Suppressor macrophage treated with lipopolysaccharide for 4 hours (primary cell): ENCODE measurements at places on chromosomes 6 and 20.

GRCh38 chr6:124986164-124986563, 23.9 kb downstream of the RNF217 start:
- no peak for DNase-seq

DNA sequence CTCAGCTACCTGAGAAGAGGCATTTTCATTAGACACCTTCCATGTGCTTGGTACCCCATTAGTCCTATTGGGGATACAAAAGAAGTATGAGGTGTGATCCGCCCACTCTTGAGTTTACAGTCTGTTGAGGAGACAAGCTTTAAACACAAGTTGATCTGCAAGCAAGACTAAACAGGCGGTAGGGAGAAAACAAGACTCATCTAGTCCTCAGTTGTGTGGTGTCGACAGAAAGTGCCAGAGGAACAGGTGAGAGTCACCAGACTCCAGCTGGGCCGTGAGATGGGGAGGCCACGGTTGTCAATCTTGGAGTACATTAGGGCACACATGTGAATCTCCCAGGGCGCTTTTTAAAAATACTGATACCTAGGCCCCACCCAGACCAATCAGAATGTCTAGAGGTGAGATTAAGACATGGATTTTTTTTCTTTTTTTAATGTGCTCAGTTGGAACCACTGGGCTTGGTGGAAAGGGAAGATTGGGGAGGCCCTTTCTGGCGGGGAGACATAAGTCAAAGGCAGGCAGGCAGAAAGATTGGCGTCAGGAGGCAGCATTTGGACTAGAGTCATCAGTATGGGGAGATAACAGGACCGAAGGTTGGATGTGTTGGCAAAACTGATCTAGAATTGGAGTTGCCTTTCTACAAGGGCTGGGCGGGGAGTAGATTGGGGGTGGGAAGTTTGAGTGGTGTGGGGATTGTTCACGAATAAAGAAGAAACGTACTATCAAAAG, 10.4 kb downstream of the E2F3 start:
- no peak for DNase-seq

- DNase-seq = no peak
These were observed 51.2 kb downstream of the YTHDF1 start for GRCh38 chr20:63164484-63165355.

GRCh38 chr6:72950114-72950860, 275.0 kb downstream of the KHDC1L start:
- peak; percentile 24 for DNase-seq

GRCh38 chr6:35203680-35204079, 10.1 kb upstream of the SCUBE3 start:
- DNase-seq = no peak

- DNase-seq = no peak
These were observed 31.0 kb downstream of the SIRPB1 start for GRCh38 chr20:1588533-1589460.

- DNase-seq = peak; percentile 24
These were observed 39.6 kb upstream of the PDE7B start for GRCh38 chr6:135811644-135812526.

- DNase-seq = no peak
These were observed 1.1 kb upstream of the DCBLD1 start for GRCh38 chr6:117481278-117481925.
